H1 (cell line): ENCODE measurements at places on chromosomes 7 and 10.
A peak's percentile ranks its signal among the peaks of the same experiment; 100 is the strongest.

DNA sequence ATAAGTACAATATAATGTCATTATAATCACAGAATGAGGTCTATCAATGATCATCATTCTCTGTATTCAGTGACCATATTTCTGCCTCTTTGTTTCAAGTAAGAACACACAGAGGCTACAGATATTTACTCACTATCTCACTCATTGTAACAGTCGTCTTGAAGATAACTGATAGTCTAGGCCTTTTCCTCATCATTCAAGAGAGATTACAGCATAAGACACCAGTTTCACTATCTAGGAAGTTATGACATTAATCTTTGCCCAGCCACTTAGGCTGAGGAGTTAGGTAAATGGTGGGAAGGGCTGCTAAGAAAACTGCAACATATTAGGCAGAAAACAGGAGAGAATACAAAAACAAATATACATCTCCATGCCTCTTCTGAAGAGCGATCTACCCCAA lies 125.3 kb downstream of the CHCHD3 start:
- DNase-seq = no peak
- no peaks in the 10 kb centered on the region for H3K4me1 ChIP-seq
- no peaks in the 10 kb centered on the region for H3K27me3 ChIP-seq

DNA sequence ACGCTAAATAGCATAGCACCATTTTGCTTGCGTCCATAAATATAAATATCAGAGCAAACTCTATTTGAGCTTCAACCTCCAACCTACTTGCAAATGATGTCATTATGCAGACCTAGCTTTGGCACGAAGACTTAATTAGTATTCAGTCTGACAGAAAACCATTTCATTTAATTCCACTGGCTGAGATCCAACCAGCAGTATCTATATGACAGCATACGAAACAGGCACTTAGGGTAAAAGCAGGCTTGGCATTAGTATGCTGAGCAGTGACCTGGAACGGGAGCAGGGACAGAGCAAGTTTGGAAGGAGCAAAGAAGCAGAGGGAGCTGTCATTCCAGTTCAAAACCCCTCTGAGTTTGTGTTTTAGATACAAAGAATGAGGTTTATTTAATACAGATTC lies 312.5 kb upstream of the CHRM2 start:
- no peak for DNase-seq

GRCh38 chr10:71137701-71138100 lies 74.7 kb upstream of the UNC5B start:
- DNase-seq = no peak
- H3K36me3 ChIP-seq = no peaks in the 10 kb centered on the region
- no peaks in the 10 kb centered on the region for H3K27me3 ChIP-seq
- no peak overlapping the region for H3K27ac ChIP-seq
- peaks cover 11% of the 10 kb centered on the region for H3K4me1 ChIP-seq

DNA sequence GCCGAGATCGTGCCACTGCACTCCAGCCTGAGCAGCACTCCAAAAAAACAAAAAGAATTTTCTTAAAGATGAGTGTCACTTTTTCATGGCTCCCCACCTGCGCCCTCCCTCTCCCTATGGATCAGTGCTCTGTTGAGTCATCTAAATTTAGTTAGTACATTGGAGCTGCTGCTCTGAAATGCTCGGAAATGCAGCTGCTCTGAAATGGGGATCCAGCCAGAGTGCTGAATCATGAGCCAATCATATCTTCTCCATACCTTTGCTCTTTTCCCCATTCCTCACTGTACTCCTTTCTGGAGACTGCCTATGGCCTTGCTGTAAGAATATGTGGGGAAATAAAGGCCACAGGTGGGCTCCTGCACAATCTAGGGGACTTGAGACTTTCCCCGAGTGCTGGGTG lies 188.8 kb downstream of the ZNF438 start:
- no peaks in the 10 kb centered on the region for H3K4me1 ChIP-seq
- H3K4me3 ChIP-seq = no peak overlapping the region
- no peak overlapping the region for H3K27ac ChIP-seq
- no peaks in the 10 kb centered on the region for H3K27me3 ChIP-seq

GRCh38 chr10:118850418-118851061 lies 95.8 kb upstream of the CACUL1 start:
- H3K27ac ChIP-seq = no peak overlapping the region
- no peak overlapping the region for H3K4me3 ChIP-seq
- DNase-seq = peak; percentile 46
- H3K4me1 ChIP-seq = no peaks in the 10 kb centered on the region
- no peaks in the 10 kb centered on the region for H3K27me3 ChIP-seq

GRCh38 chr10:132761395-132762060 lies 24.4 kb downstream of the NKX6-2 start:
- no peak overlapping the region for H3K27ac ChIP-seq
- no peaks in the 10 kb centered on the region for H3K27me3 ChIP-seq
- H3K36me3 ChIP-seq = no peaks in the 10 kb centered on the region
- DNase-seq = no peak
- no peak overlapping the region for H3K4me3 ChIP-seq
- no peaks in the 10 kb centered on the region; the same call in 1 of the 2 replicates for H3K4me1 ChIP-seq

GRCh38 chr10:86198271-86198670 lies 168.3 kb downstream of the GRID1 start:
- H3K4me1 ChIP-seq = no peaks in the 10 kb centered on the region; the same call in 1 of the 2 replicates
- H3K27me3 ChIP-seq = no peaks in the 10 kb centered on the region; the same call in 1 of the 2 replicates
- DNase-seq = no peak
- H3K27ac ChIP-seq = no peak overlapping the region
- no peaks in the 10 kb centered on the region for H3K36me3 ChIP-seq

DNA sequence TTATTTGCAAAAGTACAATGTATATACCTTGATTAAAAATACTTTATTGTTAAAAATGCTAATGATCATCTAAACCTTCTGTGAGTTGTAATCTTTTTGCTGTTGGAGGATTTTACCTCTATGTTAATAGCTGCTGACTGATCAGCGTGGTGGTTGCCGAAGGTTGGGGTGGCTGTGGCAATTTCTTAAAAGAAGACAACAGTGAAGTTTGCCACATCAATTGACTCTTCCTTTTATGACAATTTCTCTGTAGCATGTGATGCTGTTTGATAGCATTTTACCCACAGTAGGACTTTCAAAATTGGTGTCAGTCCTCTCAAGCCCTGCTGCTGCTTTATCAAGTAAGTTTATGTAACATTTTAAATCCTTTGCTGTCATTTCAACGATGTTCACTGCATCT lies 16.9 kb upstream of the ENTPD1 start:
- H3K27ac ChIP-seq = no peak overlapping the region
- no peak for DNase-seq
- no peak overlapping the region for H3K4me3 ChIP-seq
- no peaks in the 10 kb centered on the region for H3K36me3 ChIP-seq
- H3K4me1 ChIP-seq = no peaks in the 10 kb centered on the region
- no peaks in the 10 kb centered on the region for H3K27me3 ChIP-seq

- H3K4me1 ChIP-seq = no peaks in the 10 kb centered on the region; the same call in 1 of the 2 replicates
- no peak for DNase-seq
- H3K4me3 ChIP-seq = no peak overlapping the region
- no peaks in the 10 kb centered on the region for H3K27me3 ChIP-seq
- H3K36me3 ChIP-seq = no peaks in the 10 kb centered on the region
- H3K27ac ChIP-seq = no peak overlapping the region
These were observed 103.0 kb downstream of the DNAJB6 start for GRCh38 chr7:157439761-157440160.

DNA sequence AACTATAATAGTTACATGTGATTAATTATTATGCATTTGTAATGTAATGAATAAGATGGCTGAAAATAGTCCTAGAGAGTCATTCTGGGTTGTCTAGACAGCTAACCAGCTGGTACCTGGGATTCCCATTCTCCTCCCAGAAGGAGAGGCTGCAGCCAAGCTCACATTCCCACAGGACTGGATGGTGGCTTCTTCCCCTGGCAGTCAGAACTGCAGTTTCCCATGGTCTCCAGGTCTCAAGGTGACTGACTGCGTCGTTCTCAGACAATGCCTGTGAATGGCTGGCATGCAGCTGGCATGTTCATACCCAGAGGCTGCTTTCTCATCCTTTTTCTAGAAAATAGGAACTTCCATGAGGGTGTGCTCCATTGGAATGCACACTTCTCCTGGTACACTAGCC lies 21.3 kb downstream of the TAS2R16 start:
- no peak for DNase-seq
- no peaks in the 10 kb centered on the region for H3K4me1 ChIP-seq

- no peak overlapping the region for H3K27ac ChIP-seq
- no peaks in the 10 kb centered on the region for H3K4me1 ChIP-seq
- no peaks in the 10 kb centered on the region for H3K27me3 ChIP-seq
- H3K4me3 ChIP-seq = no peak overlapping the region
- no peak for DNase-seq
- H3K36me3 ChIP-seq = no peaks in the 10 kb centered on the region
These were observed 198.9 kb downstream of the REEP3 start for GRCh38 chr10:63720072-63720537.
